NCI-H2171 (cell line): ENCODE measurements at places on chromosomes 7 and 10.

DNA sequence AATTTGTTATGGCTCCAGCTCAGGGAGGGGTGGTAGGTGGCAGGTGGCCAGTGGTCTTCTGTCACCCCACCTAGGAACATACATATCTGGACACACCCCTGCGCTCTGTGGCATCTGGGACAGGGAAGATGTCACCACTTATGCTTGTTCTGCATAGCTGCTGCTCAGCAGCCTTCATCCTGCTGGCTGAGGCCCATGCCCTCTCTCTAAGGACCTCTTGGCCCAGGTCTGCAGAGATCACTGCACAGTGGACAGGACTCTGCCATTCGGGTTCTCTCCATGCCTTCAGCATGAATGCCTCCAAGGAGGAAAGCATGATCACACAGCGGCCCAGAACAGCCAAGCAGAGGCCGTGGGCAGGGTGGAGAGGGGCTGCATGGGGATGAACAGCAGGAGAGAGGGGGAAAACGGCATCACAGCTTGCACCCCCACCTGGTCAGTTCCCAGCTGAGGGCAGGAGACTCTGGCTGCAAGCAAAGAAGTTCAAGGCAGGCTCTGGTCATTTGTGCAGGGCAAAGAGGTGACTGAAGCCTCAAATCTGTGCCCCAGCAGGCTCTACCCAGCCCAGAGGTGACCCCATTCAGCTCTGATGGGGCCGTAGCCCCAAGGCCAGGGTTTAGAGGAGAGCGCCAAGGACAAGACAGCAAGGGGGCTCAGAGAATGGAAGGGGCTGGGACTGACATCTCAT is 47.8 kb upstream of the GDF10 start:
- DNase-seq: no peak

- DNase-seq: no peak
Observed at GRCh38 chr7:16743236-16743635, 10.3 kb upstream of the TSPAN13 start.

DNA sequence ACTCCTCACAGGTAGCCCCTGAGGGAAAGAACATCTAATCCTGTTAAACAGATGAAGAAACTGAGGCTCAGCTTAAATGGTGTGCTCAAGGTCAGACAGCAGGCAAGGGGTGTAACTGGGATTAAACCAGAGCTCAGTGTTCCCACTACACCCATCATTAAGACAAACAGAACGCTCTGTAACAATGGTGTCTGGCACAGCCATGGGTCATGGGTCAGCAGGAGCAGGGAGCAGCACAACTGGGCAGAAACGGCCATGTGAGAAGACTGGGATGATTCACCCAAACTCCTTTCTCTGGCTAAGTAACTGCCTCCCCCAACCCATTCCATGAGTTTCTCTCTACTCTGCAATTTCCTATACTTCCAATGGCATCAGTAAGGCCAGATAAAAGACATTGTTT is 85.5 kb upstream of the PDE1C start:
- DNase-seq: no peak

DNA sequence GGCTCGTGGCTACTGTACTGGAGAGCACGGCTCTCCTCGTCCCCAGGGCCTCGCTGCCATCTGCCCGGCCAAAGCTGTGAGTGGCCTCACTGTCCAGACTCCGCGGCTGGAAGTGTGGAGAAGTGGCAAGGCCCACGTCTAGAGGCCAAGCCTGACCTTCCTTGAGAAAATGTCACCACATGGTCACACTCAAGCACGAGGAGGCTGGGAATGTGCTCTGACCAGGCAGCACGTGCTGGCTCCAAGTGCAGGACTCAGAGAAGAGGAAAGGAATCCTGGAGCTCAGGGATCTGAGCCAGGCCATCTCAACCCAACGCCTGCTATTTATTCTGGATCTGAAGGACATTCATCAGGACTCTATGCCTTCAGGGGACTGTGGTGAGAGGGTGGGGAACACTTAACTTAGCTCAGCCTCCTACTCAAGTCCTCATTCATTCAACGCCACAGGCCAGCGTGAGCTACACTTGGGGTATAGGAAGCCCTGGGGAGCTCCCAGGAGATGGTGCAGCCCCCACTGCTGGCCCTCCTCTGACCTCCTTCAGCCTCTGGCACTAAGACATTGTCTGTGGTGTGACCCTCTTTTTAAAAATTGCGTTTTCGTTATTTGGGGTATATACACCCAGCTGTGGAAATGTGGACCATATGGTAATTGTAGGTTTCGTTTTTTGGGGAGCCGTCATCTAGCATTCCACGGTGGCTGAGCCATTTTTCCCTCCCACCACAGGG is 29.0 kb downstream of the EN2 start:
- DNase-seq: no peak

DNA sequence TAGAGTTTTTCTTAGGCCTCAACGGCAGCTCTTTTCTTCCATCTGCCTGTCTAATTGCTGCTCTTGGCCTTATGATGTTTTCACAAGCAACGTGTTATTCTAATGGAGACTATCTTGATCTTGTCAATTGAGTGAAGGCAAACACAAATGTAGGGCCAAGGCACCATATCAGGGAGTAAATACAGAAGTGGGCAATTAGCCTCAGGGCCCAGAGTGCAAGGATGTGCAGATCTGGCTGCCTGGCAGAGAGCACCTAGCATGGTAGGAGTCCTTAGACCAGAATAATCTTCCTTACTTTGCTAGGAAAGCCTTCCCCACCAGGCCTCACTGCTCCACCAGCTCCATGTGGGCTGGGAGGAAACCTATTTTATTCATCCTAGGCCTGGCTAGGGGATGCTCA is 590.9 kb downstream of the LRMDA start:
- no peak for DNase-seq

DNA sequence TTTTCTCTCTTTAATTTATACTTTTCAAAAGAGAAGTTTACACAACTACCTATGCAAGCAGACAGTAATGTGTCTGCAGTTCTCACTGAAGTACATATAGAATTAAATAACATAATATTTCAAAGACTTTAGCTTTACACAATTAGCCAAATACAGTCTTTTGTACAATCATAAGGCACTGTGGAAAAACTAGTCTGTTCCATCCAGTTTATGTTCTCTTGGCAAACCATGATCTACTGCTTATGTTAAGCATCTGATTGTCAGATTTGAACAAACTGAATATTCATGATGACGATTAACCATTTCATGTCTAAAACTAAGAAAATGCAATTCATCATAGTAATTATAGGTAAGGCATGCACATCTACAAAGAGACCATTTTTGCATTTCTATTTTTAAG is 842 bp downstream of the SEMA3A start:
- DNase-seq: no peak

DNA sequence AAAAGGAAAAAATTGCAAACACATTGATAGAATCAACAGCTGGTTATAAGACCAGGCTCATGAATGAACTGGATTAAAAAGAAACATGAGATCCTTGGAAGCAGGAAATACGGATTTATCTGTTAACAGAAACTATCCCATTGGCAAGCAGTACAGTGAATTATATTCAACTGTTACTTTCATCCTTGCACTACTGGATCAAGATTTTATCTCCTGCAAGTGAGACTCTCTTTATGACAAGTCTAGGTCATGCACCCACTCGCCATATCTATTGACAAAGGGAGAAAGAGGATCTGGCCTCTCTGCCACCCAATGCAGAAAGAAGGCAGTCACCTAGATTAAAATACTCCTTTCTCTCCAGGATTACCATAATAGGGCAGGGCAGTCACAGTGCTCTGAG is 41.4 kb downstream of the CSTF2T start:
- no peak for DNase-seq

GRCh38 chr10:80921032-80921431 is 383.3 kb downstream of the SH2D4B start:
- no peak for DNase-seq

DNA sequence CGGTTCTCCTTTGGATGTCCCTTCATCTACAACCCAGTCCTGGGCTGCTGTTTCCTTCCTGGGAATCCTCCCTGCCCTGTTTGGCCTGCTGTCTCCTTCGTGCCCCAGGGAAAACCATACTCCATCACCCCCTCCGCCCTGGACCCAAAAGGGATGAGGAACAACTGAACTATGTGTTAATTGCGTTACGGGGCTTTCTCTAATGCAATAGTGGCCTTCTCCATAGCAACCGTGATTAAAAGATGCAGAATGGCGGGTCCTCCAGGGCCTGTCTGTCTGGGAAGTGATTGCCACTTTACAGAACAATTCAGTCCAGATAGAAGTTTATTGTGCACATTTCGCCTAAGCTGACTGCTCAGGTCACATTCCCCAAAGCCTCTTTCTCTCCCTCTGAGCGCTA is 112.0 kb upstream of the FGFR2 start:
- no peak for DNase-seq

DNA sequence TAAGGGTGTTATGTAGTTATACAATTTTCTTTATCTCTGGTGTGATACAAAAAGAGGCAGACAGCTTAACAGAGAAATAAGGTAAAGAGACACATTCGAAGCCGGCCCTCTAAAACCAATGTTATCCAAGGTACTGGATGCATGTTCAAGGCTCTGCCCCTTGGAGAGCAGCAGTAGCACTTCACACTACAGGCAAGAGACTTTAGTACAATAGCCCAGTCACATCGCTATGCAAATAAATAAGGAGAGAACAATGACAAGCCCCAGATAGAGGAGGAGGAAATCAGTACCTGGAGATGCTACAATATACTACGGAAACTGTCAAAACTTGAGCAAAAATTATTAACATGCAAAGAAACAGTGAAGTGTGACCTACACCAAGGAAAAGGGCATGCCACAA is 111.1 kb downstream of the ITGB1 start:
- DNase-seq: no peak

DNA sequence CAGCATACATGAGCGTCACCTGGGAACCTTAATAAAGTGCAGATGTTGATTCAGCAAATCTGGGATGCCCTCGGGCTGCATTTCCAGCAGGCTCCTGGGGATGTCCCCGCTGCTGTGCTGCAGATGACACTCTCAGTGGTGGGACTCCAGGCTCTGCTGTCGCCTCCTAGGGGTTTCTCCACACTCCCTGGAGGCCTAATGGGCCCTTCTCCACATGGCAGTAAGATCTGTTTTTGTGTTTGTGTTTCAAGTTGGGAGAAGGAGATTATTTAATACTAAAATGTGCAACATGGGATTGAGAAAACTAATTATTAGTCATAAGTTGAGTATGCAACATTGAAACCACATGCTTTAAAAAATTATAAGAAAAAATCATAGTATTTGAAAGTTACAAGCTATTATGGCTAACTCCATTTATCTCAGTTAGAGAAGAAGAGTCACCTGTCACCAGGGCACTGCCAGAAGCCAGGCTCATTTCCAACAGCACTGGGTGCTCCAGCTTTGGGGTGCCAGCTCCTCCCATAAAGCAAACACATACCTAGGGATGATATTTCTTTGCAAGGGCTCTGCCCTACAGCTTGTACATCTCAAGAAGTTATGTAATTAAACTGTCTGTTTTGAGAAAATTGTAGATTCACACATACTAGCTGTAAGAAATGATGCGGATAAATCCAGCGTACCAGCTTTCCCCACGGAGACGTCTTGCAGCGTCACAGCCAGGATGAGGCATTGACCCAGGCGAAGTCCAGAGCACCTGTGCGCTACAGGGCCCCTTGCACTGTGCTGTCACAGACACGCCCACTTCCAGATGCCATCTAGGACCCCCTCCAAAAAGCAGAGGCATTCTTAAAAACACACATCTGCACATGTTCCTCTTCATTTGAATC is 106.4 kb downstream of the EGFR start:
- no peak for DNase-seq

DNA sequence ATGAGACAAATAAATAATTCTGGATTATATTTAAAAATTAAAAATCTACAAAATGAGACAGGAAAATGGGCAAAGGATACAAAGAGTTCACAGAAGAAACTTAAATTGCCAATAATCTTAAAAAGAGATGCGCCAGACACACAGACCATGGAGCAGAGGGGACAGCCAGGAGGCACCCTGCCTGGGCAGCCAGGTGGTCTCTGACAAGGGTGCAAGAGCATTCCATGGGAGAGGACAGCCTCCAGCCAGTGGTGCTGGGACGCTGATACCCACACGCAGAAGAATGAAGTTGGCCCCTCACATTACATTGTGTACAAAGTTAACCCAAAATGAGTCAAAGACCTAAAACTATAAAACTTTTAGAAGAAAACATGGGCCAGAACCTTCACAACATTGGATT is 106.3 kb downstream of the NKX6-2 start:
- no peak for DNase-seq

DNA sequence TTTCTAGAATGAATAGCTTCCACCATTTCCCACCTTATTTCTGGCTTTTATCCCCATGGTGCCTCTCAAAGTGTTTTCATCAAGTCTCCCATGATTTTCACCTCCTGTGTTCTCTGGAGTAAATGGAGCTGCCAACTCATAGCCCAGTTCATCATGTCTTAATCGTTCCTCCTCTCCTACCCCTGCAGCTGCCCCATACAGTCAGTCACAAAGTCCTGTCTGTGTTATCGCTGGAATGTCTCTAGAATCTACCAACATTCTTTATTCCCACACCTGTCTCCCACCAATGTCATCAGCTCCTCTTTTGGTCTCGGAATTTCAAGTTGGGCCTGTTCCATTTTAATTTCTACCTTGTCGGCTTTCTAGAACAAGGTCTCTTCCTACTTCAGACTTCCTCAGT is 178.9 kb downstream of the MLLT10 start:
- no peak for DNase-seq

DNA sequence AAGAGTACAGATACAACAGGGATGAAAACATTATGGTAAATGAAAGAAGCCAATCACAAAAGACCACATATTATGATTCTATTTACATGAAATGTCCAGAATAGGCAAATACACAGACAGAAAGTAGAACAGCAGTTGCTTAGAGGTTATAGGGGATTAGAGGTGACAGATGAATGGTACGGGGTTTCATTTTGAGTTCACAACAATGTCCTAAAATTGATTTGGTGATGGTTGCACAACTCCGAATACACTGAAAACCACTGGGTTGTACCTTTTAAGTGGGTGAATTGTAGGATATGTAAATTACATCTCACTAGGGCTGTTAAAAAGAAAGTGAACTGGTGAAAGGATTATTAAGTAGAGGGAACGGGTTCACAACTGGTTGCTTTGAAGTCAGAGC is 76.3 kb upstream of the MRLN start:
- no peak for DNase-seq

DNA sequence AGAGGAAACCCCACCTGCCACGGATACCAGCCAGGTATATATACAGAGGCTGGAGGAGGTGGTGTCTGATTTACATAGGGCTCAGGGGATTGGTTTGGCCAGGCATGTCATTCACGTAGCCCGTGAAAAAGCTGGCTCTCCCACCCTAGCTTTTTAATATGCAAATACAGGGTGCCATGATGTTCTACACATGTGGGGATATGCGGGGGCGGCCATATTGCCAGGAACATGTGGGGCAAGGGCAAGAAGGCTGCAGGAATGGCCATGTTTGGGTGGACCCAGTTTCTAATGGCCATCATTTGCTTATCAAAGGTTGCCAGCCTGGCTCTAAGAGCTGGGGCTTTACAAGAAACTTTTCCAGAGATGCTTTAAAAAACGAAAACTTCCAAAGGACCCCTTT is 131.5 kb upstream of the KIF5B start:
- no peak for DNase-seq

GRCh38 chr7:66239467-66239856 is 34.3 kb downstream of the TPST1 start:
- DNase-seq: no peak

- DNase-seq: peak; percentile 53
Observed at GRCh38 chr7:37815671-37816371, 32.6 kb upstream of the NME8 start.

- DNase-seq: peak; percentile 6
Observed at GRCh38 chr10:100508691-100509150, 10.9 kb downstream of the SEC31B start.
